ENCODE measurements at places on chromosomes 5 and 9.
A peak's percentile ranks its signal among the peaks of the same experiment; 100 is the strongest.

GRCh38 chr5:170223360-170223759 is 9.4 kb upstream of the C5orf58 start:
- DNase-seq: no peak

- no peak for DNase-seq
Observed at GRCh38 chr5:178203670-178204181, 607 bp upstream of the HNRNPAB start.

GRCh38 chr5:143521846-143522400 is 118.4 kb upstream of the NR3C1 start:
- DNase-seq: no peak

- no peak for DNase-seq
Observed at GRCh38 chr5:60586307-60586901, 113.6 kb downstream of the DEPDC1B start.

- DNase-seq: no peak
Observed at GRCh38 chr5:139809331-139809810, 13.8 kb downstream of the PSD2 start.

DNA sequence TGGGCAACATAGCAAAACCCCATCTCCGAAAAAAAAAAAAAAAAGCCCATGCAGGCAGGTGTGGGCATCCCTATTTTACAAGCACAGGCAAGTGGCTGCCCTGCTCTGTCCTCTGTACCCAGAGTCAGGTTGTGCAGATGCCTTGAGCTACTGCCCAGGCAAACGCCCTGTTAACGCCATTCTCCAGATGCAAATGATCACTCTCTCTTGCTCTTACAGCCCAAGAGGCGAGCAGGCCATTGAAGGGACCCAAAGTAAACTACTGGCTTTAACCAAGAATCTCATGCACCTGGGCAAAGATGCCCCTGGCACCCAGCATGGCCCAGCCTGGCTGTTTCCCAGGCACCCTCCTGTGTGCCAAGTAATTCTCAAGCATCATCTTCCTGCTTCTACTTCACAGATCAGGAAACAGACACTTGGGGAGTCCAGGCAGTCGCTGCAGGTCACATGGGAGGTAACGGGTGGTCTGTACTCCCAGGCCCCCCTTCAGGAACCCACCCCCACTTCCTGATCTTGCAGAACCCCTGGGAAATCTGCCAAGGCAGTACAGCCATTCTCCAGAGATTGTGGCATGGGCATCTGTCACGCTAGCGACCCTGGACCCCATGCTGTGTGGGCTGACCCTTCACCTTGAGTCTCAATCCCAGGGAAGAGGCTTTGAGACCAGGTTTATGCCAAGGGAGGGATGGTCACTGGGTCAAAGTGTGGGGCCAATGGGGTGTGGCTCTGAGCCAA is 14.2 kb downstream of the EEIG1 start:
- DNase-seq: no peak

GRCh38 chr9:3578786-3579185 is 53.0 kb upstream of the RFX3 start:
- DNase-seq: no peak

DNA sequence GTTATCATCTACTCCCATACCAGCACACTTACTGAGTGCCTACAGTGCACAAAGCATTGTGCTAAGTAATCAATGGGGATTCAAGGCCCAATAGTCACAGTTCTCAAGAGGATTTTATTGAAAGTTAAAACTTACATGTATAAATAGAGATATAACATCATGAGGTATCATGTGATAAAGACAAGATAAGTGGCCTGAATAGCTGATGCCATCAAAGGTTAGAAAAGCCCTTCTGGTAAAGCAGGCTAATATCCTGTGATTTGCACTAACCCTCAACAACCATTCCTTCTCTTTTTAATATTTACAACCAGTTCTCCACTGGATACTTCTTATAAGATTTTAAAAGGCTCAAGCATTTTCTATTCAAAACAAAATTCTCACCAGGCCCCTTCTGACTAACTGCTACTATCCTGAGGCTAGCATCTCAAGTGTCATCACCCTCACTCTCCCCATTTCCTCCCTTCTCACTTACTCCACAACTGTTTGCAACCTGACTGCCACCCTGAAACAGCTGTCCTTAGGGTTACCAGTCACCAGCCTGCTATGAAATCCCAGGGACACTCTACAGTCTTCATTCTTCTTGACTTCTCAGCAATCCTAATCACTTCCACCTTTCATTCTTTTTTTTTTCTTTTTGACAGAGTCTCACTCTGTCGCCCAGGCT is 377.9 kb downstream of the ENC1 start:
- no peak for DNase-seq

- DNase-seq: no peak
Observed at GRCh38 chr5:64166201-64166959, 737 bp downstream of the RNF180 start.

DNA sequence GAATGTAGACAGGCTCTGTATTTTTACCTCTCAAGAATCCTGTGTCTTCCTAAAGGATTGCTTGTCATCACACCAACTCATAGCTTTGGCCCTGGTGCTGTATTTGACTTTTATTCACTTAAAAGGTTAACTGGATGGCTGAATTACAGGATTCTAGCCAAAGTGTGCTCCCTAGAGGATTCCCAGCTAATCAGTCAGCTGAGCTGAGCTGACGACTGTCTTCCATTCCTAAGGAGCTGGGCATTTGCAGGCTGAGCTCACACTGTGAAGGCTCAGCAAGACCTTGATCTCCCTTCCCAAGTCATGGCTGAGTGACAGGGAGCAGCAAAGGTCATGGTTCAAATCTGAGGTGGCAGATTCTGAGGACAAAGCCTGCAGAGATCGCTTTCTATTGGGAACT is 59.0 kb upstream of the PALM2AKAP2 start:
- no peak for DNase-seq

GRCh38 chr5:167393358-167393757 is 898.1 kb upstream of the WWC1 start:
- DNase-seq: no peak

DNA sequence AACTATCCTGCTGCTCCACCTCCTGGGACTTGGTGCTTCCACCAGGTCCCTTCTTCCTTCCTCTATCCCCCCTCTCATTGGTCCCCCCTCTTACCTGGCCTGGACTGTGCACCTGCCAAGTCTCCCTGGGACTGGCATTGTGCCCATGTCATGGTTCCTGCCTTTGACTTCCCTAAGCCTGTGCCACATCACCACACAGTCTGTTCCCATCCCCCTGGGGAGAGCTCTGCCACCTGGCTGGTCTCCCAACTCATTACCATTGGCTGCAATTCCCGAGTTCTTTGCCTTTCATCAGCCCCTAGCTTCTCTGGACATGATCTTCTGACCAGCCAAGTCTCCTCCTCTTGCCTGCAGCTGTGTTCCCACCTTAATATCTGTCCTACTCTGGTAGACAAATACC is 180.3 kb downstream of the SREK1 start:
- DNase-seq: no peak

DNA sequence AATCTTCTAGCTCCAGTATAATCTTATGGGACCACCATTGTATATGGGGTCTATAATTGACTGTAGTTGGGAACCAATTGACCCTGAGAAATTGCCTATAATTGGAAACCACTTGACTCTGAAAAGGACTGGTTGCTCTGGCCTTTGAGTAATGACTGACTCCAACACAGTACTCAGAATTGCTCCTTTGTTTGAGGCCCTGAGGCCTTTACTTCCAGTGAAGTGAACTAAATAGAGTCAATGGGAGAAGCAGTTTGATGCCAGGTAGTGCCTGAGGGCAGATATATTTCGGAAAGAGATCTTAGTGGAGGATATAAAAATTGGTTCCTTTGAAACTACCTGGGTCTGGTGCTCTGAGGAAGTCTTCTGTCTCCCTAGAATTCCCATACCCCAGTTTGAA is 16.0 kb upstream of the TMEM171 start:
- DNase-seq: peak; percentile 75

DNA sequence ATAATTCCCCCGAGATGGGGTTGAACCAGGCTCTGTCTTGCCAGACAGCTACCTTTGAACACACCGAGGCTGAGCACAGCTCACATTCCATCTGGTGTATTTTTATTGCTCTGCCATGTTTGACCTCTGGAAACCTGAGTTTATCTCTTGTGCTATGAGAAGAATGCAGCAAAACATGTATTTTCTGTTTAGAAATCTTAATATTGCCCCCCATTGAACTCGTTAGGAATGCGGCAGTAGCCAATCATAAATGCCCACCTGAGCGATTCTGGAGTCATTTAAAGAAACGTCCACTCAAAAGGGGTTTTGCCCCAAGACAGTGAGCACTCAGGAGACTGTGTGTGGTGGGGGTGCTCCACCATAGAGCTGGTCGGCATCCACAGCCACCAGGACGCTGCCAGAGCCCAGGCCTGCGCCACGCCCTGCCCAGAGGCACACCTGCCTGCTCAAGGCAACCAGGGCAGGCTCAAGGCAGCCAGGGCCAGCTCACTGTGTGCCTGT is 26.9 kb downstream of the FGD3 start:
- DNase-seq: no peak

GRCh38 chr5:85484982-85485574 is 1100.4 kb upstream of the EDIL3 start:
- DNase-seq: no peak

DNA sequence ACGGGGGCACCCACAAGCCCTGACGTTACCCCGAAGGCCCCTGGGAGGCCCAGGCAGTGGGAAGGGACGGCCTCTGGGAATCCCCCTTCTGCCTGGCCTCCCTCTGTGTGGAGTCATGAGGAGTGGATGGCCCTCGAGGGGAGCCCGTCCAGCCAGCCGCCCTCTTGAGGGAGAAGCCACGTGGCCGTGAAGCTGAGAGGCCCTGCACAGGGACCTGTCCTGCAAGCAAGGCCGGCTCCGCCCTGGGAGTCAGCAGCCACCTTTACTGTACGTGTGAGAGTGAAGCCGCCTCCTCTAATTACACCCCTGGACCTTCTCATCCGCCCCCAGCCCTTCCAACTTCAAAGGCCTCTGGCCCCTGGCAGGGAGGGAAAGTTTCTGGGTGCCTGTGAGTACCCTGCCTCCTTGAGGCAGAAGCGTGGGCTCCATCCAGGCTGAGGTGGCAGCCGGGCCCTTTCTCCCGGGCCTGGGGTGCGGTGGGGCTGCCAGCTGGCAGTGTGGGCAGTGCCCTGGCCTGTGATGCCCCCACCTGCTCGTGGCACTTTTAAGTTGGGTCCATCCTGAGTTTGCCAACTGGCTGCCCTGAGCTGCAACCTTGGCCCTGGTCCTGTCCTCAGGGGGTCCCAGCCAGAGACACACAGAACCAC is 55.9 kb upstream of the EGFL7 start:
- DNase-seq: no peak

- no peak for DNase-seq
Observed at GRCh38 chr5:178114325-178115135, 1.2 kb downstream of the N4BP3 start.

DNA sequence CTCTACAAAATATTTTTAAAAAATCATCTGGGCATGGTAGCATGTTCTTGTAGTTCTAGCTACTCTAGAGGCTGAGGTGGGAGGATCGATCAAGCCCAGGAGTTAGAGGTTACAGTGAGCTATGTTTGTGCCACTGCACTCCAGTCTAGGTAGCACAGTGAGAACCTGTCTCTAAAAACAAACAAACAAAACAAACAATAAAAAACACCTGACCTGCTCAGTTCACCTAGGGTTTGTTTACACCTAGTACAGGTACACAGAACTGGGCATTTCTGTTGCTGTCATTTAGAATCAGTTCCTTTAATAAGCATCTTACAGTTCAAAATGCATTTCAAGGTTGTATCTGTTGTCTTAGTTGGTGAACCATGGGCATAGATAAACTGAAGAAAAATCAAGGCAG is 95.3 kb downstream of the MEGF10 start:
- no peak for DNase-seq

DNA sequence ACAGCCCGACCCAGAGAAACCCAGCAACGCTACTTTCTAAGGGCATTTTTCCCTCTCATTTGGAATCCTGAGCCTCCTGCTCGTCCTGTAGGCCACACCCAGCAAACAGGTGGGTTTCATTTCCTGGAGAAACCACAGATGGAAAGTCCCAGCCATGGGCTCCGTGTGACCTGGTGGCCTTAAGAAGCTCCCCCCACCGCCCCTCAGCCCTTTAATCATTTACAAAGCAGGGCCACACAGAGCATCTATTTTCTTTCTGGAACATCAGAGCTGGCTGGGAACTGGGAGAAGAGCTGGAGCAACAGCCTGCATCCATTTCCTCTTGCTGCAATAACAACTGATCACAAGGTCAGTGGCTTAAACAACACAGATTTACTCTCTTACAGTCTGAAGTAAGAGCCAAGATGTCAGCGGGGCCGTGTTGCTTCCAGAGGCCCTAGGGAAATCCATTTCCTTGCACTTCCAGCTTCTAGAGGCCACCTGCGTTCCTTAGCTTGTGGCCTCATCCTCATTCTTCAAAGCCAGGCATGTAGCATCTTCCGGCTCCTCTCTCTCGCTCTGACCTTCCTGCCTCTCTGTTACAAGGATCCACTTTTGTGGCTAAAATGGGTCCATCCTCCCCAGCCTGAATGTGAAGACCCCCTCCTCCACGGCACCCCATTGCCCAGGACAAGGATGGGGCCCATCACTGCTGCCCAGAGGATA is 40.5 kb downstream of the C9orf50 start:
- no peak for DNase-seq

DNA sequence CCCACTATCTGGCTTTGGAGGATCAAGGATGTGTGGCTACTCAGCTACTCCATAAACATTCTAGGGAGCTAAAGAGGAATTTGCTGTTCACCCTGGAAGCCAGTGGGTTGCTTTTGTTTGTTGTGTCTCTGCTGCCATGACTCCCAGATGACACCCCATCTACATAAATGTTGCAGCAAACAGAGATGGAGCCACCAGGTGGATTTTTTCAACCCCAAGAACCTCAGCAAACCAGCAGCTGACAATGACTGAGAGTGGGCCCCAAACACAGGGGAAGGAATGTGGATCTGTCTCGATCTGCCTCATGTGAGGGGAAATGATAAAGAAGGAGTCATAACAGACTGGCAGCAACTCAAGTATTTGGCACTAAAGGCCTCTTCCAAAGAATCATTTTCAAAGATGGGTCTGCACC is 132.7 kb upstream of the TNC start:
- no peak for DNase-seq

DNA sequence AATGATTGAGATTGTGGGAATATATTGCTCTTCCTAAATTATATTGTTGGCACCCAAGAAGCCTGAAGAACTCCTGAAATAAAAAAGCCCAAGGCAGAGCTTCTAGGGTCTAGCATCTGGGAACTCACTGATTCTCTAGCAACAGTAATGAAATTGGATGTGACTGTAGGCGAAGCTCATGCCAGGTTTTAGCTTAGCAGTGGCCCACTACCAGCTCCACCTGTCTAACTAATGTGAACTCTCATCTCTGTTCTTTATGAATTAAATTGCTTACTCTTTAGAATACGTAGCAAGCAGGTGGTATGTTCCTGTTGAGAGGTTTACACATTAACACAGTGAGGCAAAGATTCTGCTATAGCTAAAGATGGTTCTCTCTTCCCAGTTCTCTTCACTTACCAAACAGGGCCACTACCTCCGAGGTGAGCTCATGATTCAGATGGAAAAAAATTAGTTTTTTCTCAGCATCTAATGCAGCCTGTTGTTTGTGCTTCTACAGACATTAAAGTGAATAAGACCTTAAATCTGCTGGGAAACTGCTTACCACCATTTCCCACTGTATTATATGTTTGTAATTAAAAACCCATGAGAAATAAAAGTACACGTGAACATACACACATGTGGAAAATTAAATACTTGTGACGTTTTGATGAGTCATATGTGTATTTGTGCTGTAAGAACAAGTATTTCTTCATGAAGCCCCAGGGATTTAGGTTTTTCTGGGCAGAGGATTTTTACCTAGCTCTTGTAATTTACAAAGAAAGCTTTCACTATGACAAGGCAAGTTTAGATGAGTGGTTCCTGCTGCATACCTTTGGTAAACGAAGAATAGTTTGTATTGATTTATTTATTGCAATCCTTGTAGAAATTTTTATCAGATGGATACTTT is 360.1 kb downstream of the KDM4C start:
- DNase-seq: peak; percentile 4

GRCh38 chr5:134551901-134552300 is 26.4 kb downstream of the JADE2 start:
- no peak for DNase-seq
